GDM1 (cell line): ENCODE measurements at places on chromosomes 4 and X.

GRCh38 chr4:31071508-31072486, 351.6 kb downstream of the PCDH7 start:
- no peak for DNase-seq

DNA sequence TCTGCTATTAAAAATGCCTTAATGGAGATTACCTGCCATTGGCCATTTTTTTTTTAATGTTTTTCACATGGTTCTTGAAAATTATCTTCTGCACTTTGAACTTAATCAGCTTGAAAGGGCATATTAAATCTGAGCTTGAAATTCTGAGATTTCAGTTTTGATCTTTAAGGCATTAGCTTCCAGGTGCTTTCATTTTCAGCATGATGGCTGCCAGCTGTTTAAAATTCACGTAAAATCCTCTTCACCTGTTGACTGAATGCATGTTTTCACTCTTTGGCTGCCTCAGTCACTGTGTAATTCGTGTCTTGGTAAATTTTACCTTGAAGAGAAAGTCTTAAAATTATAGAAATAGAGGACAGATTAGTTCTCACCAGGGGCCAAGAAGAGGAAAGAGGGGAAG, 39.6 kb downstream of the SMAD1 start:
- DNase-seq = no peak

DNA sequence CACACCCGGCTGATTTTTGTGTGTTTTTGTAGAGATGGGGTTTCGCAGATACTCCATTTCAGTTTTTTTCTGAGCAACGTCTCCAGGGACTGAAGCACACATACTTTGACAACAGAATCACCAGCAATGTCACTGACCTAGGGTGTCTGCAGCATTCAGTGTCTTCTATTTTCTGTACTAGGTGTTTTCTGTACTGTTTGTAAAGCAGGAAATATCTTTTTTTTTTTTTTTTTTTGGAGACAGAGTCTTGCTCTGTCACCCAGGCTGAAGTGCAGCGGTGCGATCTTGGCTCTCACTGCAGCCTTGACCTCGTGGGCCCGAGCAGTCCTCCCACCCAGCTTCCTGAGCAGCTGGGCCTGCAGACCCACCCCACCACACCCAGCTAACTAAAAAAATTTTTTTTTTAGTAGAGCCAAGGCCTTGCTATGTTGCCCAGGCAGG, 8.9 kb downstream of the ADD1 start:
- DNase-seq = peak; percentile 17

- no peak for DNase-seq
Observed at GRCh38 chr4:82099928-82100579, 273.7 kb downstream of the HNRNPD start.

DNA sequence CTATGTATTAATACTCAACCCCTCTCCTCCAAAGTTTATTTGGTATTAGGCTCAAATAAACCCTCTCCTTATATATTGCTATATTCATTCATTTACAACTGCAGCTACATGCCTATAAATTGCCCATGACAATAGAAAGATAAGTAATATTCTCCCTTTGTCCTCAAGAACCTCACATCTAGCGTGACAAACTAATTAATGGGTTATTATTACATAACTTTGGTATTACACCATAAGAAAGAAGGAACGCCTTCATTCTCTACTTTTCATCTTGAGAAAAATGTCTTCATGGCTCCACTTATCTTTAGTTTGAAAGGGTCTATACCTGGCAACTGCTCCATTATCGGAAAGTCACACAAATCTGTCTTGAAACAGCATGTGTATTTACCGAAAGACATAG, 157.7 kb upstream of the RASGEF1B start:
- no peak for DNase-seq

DNA sequence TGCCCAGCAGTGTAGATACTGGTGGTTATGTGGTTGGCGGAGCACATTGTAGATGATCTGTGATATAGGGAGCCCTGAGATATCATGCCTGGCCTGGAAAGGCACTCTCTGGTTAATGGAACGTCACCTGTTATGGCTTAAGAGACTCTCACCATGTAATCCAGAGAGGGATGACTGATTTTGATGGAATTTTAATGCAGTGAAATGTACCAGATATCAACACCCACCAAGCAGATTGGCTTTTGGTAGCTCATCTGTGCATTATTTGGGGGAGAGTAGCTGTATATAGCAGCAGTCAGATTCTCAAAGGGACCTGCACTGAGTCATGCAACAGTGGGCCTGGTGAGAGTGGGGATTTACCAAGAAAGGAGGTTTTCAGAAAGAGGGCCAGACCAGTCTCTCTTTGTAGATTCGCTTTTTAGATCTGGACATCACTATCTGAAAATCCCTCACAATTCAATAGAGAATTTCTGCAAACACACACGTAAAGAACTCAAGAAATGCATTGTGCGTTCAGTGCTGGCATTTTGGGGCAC, 17.3 kb downstream of the TSC22D3 start:
- no peak for DNase-seq

- no peak for DNase-seq
Observed at GRCh38 chrX:151359341-151359740, 37.7 kb upstream of the VMA21 start.

DNA sequence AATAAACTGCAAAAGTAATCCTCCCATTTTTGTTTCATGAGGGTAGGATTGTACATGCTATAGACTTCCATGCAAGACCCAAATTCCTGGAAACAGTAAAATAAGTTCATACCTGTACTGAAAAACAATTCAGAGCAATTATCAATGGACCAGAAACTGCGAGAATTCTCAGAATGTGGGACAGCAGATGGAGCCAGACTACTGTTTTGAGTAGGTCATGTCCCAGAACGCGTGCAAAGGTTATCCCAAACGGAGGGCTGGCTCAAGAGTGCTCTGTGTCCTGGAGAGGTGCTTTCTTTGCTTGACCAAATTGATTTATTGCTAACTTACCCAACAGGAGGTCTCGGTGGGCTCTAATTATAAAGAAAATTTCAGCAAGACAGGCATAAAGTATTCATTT, 1.7 kb upstream of the MAGEH1 start:
- no peak for DNase-seq

DNA sequence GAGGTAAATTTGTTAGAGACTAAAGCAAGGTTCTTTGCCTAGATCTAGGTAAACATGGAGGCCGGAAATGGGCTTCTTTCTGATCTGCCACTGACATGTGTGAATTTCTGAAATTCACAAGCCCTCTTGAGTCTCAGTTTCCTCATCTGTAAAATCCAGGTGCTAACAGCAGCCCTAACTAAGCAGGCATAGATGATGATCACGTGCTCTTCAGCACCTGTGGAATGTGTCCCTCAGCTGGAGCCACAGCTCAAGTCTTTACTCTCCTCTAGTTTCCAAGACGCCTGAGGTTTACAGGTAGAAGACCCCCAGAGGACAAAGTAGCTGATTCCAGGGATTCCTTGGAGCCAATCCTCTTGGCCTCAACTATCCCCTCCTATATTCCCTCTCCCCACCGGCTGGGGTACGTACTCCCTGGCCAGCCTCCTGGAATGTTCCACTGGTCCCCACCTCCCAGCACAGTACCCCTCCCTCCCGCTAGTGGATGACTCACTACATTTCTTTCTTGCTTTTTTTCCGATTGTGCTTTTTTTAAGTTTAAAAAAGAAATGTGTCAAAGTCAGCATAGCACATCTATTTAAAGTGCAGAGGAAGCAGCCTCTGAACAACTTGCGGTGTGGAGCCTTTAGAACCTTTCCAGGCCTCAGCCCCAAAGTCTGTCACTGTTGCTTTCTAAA, 98.4 kb downstream of the PHKA2 start:
- DNase-seq = no peak

- no peak for DNase-seq
Observed at GRCh38 chrX:125505207-125505606, 185.5 kb downstream of the TEX13C start.

GRCh38 chr4:40630335-40631021, 814 bp upstream of the RBM47 start:
- DNase-seq = no peak
